ENCODE measurements at places on chromosomes 12 and 14.
A peak's percentile ranks its signal among the peaks of the same experiment; 100 is the strongest.

GRCh38 chr12:15405606-15406005, 83.3 kb downstream of the PTPRO start:
- DNase-seq: no peak

DNA sequence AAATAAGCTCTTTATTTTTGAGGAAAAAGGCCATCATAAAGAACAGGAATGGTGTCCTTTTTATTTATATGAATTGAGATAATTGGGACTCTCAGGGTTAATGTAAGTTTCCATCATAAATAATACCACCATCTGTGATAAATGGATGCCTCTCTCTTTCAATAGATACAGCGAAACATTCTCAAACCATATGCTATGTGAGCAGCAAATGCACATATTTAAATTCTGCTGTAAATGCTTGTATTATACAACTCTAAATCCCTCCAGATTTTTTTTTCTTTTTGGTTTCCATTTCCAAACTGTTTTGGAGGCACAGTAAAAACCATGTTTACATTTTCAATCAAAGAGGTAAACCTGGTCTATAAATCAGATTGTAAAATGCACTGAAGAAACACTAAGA, 132.3 kb downstream of the TMEM132C start:
- no peak for DNase-seq

DNA sequence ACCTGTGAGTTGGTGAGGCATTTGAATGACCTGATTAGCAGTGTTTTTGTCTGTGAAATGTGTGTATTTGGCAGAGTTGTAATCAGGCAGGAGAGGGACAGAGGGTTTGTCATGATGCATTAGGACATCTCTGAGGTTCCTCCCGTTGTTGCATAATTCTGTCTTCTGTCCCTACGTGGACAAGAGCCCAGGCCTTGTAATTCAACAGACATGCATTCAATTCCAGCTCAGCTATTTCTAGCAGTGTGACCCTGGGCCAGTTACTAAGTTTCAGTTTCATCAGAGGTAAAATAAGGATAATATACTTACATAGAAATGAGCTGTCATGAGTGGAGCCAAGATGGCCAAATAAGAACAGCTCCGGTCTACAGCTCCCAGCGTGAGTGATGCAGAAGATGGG, 208.6 kb downstream of the SLC38A4 start:
- no peak for DNase-seq

DNA sequence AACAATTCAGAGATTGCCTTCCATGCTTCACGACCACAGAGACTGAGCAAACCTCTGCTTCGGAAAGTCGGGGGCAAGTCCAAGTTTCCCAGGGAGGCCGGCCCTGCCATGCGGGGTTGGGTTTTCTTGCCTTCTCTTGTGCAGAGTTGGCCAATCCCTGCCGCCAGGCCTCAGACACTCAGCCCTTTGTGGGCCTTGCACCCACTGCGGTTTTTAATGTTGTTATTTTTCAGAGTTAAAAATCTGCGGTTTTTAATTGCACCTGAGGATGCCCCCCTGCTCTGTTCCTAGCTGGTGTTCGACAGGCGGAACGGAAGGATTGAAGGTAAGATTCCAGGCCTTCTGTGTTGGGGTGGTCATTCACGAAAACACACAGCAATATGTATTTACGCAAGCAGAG, 108.7 kb downstream of the CALM1 start:
- DNase-seq: no peak

DNA sequence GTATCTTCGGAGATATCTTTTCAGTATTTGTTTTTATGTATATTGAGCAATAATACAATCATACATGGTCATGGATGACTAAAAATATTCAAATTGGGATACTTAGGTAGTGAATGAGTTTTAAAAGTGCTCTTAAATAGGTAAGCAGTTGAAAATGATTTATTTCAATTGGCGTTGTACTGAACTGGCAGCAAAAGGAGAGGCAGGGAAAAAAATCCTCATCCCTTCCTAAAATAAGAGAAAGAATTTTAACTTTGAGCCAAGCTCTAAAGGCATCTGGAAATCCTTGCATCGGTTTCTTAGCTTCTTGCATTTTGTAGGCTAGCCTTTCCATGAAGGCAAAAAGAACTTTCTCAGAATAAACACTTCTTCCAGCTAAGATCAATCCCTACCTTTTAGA, 125.2 kb downstream of the MGST1 start:
- no peak for DNase-seq

- no peak for DNase-seq
Observed at GRCh38 chr12:133206390-133206789, 25.1 kb downstream of the ZNF268 start.

DNA sequence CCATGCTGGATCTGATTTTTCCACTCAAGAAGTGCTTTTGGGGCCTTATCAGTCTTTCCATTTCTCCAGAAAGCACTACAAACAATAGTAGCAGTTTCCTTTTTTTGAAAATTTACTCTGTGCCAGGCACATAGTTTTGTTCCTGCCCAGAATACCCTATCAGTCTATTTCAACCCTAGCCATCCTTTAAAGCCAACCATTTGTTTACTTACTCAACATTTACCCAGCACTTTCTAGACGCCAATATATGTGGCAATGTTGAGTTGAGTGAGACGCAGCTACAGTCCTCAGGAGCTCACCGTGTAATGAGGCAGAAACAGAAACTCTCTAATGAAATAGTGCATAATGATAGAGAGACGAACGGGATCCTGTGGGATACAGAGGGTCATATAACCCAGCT, 32.9 kb upstream of the CHST11 start:
- DNase-seq: no peak

GRCh38 chr12:50740307-50740706, 23.6 kb upstream of the ATF1 start:
- no peak for DNase-seq

DNA sequence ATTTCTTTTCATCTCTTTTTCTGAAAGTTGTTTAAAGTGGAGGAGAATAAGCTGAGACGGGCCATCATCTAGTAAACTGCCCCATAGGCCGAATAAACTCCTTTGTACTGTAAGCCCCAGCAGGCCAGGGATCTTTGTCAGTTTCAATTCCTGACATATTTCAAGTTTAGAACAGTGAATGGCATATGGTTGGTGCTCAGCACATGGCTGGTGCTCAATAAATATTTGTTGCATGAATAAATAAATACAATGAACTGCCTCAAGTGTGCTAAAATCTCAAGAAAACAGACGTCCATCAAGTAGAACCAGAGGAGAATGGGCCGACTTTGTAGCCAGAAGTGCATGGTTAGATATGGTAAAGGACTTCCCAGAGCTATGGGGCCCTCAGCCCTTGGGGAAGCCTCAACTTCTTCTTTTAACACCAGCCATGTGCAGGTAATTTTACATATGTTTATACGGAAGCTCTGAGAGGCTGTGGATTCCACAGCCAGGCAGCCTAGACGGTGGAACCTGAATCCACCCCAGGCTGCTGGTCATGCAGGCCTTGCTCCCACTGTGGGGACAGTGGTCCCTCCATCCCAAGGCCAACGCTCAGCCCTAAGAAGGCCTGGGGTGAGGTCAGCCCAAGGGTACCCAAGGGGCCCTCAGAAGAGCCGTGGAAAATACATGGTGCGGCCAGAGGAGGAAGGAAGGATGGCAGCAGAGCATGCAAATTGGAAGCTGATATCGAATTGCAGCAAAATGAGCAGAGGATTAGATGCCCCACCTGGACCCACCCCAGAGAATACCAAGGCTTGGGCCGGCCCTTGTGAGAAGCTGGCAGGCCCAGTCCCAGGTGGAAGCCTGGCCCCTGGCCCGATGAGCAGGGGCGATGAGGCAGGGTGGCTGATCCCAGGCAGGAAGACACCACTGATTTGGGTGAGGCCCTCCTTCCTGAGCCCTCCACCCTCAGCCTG, 8.7 kb upstream of the AQP2 start:
- no peak for DNase-seq

DNA sequence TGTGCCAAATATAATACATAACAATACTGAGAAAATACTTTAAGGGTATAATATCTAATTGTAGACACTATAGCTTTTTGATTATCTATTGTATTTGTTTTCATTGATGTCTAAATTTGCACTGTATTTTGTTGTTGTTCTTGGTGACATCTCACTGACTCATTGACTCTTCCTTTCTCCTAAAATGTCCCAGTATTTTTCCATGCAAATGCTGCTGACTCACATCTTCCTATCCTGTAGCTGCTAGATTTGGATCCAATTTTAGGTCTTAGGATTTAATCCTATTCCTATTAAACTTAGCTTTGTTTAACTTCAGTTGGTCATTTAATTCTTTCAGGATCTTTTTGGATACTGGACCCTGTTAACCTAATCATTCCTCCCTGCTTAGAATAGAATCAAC, 148.5 kb downstream of the TMTC2 start:
- no peak for DNase-seq

DNA sequence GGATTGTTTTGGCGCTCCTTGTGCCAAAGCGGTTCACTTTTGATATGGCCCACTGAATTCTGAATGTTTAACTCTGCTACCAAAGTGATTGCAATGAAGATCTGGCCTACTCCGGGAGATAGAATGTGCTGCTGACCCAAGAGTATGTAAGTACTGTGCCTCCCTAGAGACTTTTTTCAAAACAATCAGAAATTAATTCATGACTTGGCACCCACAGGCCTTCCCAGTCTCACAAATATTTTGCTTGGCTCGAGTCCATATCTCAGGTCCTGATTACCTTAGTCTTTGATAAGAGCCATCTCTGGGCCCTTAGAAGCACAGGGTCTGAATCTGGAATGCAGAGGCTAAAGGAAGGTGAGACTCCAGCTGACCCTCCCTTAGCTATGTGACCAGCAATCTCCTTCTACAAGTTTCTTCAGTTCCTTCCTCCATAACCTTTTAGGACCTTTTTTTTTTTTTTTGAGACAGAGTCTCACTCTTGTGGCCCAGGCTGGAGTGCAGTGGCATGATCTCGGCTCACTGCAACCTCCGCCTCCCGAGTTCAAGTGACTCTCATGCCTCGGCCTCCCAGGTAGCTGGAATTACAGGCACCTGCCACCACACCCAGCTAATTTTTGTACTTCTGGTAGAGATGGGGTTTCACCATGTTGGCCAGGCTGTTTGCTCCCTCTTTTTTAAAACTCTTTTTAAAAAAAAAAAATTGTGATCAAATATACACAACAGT, 49.5 kb upstream of the METAP2 start:
- no peak for DNase-seq

DNA sequence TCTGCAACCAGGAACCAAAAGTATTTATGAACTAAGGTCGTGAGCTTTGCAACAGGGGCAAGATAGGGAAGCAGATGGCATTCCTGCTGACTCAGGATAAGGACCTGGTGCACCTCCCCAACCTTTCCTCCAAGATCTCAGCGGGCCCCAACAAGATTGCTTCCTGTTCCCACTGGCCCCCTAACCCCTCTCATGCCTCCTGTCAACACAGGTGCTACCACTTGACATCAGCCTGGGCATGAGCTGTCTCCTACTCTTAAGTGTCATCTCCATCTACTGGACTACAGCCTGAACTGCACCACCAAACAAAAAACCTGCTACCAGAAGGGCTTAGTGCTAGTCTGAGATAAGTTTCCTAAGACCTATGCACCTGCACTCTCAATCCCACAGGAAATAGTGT, 32.7 kb downstream of the MED6 start:
- peak; percentile 12 for DNase-seq

- no peak for DNase-seq
Observed at GRCh38 chr12:53791735-53792326, 40.1 kb upstream of the CISTR start.

GRCh38 chr12:30120522-30120921, 336.8 kb upstream of the TMTC1 start:
- no peak for DNase-seq

- no peak for DNase-seq
Observed at GRCh38 chr14:104747876-104748275, 5.1 kb upstream of the SIVA1 start.

- no peak for DNase-seq
Observed at GRCh38 chr12:27498761-27499160, 25.2 kb upstream of the PPFIBP1 start.

DNA sequence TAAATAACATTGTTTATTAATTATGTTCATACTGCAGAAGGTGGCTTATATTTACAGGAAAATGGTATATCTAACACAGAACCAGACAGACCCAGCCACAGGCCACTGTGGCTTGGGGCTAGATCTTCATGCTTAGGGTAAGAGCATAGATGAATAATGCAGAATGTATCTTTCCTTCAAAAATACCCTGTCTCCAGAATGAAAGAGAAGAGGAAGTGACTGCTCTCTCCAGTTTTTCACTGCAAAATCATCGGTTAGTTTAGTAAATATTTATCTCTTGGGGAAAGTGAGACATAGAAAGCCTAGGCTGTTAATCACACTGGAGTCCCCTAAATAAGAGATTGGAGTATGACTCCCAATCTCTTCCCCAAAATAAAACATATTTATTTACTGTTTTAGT, 453.7 kb downstream of the NAV3 start:
- no peak for DNase-seq

GRCh38 chr12:83128540-83128939, 441.8 kb downstream of the TMTC2 start:
- no peak for DNase-seq

DNA sequence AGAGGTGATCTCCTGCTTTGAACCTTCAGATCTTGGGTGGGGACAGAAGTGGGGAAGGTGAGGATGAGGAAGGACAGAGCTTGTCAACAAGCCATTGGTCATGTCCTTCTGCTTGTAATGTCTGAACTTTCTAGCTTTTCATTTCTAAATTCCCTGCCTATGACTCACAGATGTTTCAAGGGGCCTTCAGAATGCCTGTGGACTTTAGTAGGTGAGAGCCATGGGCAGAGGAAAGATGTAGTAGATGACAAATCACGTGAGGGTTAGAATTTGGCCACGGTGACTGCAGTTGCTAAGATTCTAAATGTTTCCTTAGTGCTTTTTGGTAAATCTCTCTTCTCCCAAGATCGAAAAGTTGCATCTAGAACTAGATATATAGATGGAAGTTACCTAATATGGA, 18.7 kb upstream of the CREBL2 start:
- no peak for DNase-seq

GRCh38 chr12:49939707-49940106, 10.8 kb upstream of the AQP2 start:
- DNase-seq: no peak

DNA sequence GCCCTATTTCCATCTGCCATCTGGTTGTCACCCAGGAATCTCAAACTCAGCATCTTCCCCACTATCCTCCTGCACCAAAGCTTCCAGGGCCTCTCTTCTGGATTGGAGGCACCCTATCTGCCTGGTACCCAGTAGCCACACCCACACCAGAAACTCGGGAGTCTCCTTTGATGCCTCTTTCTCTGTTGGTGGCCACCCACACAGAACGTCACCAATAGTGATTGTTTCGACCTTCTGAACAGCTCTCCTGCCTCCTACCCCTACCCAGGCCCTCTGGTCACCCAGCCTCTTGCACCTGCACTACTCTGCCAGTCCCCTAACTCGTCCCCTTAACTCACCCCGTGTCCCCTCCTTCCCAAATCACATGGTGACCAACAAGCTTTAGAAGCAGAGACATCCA, 95.0 kb downstream of the IRF2BPL start:
- DNase-seq: no peak

- no peak for DNase-seq
Observed at GRCh38 chr12:52233462-52234207, 592 bp downstream of the KRT7 start.

DNA sequence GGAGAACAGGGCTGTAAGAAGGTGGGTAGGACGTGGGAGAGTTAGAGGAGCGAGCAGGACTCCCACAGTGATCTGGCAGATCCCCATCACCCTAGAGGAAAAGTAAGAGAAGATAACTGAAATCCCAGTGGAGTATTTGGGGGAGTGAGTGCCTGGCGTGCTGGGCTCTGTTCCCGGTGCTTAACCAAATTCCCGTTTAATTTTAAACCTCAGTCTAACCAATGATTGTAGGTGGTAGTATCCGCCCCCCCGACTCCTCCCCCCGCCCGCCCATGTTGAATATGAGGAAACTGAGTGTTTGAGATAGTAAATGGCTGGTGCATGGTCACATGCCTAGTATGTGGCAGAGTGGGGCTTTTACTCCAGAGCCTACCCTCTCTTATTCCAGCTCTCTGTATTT, 1.2 kb downstream of the TARBP2 start:
- no peak for DNase-seq

Measured in epithelial cell of proximal tubule (primary cell).